ENCODE measurements at places on chromosomes 5 and 9.

GRCh38 chr9:96158909-96159575 lies 142.9 kb downstream of the HSD17B3 start:
- DNase-seq, result no peak

DNA sequence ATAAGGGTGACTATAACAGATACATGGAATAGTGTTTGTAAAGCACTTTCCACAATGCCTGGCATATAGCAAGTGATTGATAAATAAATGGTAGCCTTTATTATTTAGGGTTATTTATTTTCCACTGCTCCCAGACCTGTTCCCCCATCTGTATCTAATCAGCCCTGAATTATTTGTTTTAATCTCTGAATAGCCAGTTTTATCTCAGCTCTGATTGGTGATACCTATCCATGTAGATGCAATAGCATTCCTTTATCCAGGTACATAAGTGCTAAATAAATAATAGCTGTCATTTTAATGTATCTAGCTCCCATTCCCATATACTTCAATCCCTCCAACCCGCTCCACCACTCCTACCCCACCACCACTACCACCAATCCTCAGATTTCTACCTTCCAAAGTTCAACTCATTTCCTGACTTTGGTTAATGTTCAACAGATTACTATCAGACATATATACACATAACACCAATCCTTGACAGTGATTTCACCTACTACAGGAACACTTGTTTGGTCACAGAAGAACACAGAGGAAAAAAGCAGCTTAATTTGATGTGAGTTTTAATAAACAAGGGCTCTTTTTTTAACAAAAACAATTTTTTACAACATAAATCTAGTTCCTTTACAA lies 14.0 kb downstream of the PRKAA1 start:
- DNase-seq, result no peak

DNA sequence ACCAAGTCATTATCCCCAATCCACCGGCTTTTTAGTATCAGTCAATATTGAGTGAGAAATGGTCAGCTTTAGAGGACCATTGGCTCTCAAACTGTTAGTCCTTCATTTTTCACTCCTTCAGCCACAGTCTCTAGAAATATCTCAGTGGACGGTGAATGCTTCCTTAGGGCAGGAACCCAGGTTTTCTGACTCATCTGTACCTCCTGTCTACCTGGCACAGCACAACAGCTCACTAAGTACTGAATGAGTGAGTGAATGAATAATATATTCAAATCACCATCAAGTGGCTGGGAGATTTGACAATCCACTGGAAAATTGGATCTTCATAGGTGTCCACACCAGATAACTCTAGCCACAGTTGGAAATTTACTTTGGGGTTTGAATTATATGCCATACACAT lies 609.5 kb upstream of the CLINT1 start:
- DNase-seq, result no peak

DNA sequence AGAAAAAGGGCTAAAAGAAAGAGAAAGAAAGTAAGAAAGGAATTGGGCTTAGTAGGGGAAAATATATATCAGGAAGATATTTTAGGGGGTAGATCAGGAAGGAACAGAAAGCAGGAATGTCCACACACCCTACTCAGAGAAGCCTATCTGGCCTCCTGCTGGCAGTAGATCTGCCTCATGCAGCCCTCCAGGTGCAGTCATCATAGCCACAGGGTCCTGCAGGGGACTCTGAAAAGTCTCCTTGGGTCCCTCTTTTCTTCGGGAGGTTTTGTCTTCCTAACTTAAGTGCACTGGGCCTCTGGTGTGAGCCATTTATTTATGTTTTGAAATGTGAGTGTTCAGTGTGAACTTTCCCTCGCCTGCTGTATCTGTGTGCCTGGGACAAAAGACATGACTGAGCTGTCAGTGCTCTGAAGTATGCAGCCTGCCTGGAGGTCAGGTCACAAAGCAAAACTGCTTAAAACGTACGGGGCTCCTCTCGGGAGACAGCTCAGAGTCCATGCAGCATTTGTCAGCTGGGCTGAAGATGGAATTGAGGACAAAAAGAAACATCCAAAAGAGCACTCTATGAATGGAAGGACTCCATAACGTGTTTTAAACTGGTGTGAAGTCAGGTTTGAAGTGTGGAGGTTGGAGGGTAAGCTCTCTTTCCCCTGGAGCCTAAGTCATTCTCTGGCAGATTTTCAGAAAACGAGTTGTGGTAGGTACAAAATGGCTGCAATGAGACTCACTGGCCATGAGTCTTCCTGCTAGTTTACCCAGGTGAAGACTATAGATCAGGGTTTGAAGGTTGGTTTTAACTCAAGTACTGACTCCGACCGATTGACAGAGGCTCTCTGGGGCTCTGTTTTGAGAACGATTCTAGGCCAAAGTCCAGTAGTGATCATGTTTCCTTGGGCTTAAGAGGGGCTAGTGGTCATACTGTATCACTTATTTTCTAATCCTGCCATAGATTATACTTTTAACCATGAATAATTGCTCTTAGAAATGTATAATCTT lies 151.8 kb upstream of the GDNF start:
- no peak for DNase-seq

DNA sequence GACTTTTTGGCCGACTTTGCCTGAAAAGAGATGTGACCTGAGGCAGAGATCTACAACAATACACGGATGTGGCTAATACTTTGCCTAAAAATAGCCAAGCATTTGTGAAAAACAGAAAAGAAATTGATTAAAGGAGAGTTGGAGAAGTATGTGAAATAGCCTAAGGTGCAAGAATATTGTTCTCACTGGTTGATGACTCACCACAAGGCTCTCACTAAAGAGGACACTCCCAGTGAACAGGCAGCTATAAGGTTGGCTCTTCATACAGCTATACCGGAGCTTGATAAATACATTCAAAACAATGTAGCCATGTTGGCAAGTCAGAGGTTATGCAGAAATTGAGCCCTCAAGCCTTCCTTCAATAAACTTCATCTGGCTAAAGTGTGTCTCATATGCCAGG lies 317.2 kb upstream of the GRAMD2B start:
- no peak for DNase-seq

DNA sequence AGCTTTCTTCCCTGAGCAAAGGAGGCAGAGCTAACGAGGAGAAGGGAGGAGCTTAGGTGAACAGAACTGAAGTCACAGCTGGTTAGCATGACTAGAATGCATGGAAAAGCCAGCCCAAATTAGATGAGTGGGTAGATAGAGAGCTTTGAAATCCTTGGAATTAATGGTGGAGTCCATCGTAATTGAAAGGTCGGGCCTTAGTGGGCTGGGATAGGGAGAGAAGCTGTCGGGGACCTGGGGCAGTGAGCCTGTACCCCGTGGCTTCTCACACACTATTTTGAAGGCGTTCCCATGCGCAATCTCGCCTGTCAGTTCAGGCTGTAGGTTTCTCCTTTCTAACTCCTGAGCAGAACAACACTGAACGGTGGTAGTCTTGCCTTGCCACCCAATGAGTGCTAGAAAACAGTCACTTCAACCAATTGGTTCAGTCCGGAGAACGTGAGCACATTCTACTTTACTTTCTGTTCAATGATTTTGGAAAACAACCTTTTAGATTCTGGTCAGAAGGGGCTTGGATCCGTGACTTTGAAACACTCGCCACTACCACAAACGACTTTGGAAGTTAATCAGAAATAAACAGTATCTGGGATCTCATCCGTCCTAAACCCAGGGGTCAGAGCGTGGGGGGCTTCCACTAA lies 655 bp upstream of the RAI14 start:
- peak; percentile 86 for DNase-seq

DNA sequence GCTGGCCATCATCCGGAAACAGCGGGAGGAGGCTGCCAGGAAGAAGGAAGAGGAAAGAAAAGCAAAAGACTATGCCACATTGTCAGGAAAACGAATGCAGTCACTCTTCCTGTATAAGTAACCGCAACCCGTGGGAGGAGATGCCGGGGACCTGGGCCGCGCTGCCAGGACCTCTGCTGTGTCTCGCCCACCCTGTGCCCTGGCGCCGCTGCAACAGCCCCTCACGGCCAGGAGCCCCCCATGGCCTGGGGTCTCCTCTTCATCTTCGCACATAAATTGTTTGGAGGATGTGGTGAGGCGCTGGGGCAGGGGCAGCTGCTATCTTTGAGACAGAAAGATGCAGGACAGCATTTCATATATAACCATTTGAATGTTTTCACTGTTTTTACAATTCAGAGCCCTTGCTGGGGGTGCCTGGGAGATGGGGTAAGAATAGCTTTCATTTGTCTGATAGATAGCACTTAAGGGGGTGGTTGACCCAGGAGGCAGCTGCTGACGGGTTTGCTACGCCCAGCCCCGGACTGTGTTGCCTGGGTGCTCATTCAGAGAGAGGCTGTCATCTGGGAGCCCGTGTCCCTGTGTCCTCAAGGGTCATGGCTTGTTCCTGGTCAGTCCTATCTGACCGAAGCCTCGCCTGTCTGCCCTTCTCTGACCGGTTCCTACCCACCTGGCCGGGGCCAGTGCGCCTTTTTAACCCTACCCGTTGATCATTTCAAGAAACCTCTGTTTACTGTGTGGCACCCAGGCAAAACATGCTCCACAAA lies 1067.7 kb upstream of the COX7C start:
- DNase-seq, result no peak

GRCh38 chr9:89515416-89515815 lies 17.5 kb upstream of the SEMA4D start:
- DNase-seq, result no peak

- DNase-seq, result no peak
Observed at GRCh38 chr5:170720179-170720578, 63.3 kb upstream of the GABRP start.
